ENCODE measurements at places on chromosomes 12 and 14.

GRCh38 chr12:124399622-124400021 lies 104.7 kb downstream of the RFLNA start:
- no peak for DNase-seq

- DNase-seq, result no peak
Observed at GRCh38 chr12:63668028-63668799, at the start of gene DPY19L2. DPY19L2 (minus strand) TSS chr12:63668493; CDS start chr12:63668393, 100 bp downstream.

- DNase-seq, result no peak
Observed at GRCh38 chr14:64369201-64369600, 19.0 kb upstream of the MTHFD1 start.

DNA sequence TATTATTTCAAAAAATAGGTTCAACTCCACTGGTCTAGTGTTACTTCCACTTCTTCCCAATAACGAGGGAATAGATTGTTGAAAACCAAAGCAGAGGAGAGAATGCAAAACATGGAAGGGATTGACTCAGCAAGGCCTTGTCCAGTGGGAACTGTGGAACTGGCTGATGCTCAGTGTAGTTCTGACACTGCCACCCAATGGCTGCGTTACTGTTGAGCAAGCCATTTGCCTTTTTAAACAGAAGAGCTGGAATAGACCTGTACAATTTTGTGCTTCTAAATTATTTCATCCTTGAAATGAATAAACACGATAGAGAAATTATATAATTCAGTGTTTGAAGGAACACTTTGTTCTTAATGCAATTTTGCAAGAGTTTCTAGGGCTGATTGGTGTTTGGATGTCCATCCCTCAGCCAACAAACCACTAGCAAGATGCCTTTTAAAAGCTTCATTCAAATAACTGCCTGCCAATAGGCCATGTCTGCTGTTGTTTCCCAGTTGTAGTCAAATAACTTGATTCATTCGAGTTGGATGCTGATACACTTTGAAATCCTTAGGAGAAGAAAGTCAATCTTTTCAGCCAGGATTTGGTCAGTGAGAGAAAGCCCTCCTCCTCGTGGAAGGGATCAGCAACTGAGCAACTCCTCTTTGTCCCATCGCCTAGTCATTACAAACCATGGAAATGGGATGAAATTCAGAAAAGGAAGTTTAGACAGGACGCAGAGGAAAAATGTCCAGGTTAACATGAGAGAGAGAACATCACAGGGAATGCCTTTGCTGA lies 7.3 kb upstream of the MGP start:
- no peak for DNase-seq

DNA sequence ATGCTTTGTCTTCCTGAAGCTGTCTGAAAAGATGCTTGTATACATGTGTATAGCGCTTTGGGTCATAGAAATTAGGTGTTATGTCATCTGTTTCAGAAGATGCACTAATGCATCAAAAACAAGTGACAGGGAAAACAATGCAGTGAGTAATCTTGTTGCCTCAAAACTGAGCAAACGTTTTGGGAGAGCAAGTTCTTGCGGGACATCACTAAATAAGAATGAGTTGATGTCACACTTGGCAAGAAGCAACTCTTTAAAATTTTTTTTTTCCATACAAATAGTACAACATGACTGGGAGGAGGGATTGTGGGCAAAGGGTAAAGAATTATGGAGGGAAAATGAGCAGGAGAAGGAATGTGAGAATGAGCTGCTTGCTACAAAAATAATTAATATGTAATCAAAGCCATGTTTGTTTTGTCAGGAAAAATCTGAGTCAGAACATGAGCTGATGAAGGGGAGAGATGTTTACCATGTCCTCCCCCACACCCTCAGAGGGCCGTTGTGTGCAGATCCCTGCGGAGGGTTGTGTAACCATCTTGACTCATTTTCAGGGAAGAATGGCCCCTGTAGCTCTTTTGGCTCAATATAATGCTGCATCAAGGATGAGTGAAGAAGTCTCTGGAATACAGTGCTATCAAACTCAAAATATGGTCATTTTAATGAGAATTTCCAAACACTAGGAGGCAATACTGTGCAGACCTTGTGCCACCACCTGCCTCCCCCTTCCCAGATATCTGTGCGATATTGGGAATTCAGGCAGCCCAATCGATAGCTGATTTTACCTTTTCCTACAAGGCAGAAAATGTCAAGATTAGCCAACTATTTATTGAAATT lies 41.4 kb downstream of the BORCS5 start:
- DNase-seq, result no peak

GRCh38 chr14:91153360-91153759 lies 39.5 kb downstream of the DGLUCY start:
- DNase-seq, result no peak

DNA sequence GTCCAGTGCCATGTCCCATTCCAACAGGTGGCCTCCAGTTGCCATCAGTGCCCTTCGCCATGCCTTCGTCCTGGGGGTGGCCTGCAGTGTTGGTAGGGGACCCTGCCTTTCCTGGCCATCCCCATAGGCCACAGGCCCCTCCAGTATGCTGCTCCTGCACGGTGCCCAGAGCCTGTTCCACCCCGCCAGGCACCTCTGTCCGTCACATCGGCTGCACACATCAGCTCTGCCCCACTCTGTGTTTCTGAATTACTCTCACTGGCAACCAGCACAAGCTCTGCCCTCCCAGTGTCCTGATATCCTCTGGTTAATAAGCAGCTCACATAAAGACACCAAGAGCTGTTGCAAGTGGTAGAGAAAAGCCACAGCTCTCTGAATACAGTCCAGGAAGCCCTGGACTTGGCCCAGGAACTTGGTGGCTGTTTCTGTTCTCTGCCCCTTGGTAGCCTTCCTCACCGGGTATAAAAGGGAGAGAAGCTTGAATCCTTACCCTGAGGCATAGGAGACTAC lies 31.3 kb upstream of the ATP2A2 start:
- no peak for DNase-seq

DNA sequence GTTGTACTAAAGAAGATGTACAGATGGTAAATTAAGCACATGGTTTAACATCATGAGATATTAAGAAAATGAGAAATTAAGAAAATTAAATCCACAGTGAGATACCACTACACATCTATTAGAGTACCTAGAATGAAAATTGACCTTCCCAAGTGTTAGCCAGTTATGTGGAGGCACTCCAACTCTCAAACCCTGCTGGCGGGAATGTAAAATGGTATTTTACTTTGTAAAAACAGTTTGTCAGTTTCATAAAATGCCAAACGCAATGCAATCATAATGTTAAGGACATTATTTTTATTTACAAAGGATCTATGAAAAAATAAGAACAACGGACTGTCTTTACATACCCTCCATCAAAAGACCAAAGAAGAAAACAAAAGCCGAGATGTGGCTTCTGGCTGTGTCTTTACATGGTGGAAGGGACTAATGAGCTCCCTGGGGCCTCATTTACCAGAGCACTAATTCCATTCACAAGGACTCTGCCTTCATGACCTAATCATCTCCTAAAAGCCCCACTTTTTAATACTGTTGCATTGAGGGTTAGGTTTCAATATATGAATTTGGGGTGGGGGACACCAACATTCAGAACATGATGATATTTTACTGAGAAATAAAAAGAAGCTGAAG lies 1178.7 kb downstream of the AACS start:
- DNase-seq, result no peak

DNA sequence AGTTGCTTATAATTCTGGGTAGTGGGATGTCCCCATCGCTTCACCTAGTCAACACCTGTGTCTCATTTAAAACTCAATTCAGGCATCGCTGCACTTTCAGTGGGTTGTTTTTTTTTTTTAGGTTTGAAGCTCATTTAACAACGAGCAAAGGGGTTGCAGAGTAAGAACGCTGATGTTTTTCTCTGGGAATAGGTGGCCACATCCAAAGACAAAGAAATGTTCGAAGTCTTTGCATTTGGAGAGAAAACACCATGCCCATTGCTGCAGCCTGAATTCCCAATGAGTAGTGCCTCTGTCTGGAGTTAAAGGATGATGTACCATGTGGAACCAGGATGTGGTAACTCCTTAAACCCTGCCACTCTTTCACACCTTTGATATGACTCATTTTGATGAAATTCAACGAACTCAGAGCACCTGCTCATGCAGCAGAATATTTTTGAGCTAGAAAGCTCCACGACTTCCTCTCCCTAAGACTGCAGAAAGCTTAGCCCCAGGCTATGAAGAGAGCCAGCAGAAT lies 35.1 kb upstream of the BATF start:
- DNase-seq, result no peak

DNA sequence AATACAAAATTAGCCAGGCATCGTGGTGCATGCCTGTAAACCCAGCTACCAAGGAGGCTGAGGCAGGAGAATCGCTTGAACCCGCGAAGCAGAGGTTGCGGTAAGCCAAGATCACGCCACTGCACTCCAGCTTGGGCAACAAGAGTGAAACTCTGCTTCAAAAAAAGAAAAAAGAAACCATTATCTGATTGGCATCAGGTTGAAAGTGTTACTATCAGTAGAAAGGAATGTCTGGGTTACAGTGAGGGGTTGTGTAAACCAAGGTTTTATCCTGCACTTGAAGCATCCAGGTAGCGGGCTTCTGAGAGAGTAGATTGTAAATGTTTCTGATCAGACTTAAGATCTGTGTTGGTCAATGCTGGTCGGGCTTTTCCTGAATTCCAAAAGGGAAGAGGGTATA lies 14.1 kb upstream of the OXA1L start:
- no peak for DNase-seq

DNA sequence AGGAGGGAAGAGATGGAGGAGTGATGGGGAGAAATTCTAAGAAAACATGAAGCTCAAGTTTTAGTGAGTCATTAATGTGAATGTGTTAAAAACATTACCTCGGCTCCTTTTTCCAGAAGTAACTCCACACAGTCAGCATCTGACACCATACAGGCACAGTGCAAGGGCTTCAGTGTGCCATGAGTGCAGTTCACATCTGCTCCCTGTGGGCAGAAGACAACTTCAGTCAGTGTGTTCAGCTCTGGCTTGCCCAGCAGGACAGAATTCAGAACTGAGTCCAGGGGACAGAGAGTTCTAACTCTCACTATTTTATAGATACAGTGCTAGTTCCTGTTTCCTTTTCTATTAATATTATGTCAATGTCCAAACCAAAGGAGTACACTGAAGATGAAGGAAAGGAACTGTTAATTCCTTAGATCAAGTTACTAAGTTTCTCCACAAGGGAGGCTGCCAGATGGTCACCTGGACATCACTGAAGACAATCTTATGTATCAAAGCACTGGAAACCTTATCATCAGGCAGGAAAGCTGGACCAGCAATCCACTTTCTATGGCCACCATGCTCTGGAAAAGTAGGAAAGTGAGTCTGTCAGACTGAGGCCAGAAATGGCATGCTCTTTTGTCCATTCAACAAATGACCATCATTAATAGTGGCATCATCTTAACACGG lies 6.1 kb downstream of the ASB8 start:
- DNase-seq, result no peak

DNA sequence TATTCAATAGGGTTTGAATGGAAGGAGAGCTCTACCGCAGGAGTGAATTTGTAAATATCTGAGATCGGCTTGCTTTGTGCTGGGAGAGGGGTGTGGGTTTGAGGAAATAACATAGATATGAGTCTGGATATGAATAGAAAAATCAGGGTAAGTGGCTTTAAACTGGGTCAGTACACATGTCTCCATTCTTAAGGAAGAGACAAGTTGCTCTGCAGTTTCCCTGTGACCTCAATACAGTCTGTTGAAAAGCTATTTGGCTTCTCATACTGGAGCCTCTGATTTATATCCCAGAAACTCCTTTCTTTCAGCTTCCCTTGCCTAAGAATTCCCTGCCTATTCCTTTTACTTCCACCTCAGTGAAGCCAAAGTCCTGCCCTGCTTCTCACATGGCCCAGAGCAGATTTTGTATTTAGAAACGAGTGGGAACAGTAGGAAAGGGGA lies 153.5 kb upstream of the ATF7IP start:
- DNase-seq, result no peak

DNA sequence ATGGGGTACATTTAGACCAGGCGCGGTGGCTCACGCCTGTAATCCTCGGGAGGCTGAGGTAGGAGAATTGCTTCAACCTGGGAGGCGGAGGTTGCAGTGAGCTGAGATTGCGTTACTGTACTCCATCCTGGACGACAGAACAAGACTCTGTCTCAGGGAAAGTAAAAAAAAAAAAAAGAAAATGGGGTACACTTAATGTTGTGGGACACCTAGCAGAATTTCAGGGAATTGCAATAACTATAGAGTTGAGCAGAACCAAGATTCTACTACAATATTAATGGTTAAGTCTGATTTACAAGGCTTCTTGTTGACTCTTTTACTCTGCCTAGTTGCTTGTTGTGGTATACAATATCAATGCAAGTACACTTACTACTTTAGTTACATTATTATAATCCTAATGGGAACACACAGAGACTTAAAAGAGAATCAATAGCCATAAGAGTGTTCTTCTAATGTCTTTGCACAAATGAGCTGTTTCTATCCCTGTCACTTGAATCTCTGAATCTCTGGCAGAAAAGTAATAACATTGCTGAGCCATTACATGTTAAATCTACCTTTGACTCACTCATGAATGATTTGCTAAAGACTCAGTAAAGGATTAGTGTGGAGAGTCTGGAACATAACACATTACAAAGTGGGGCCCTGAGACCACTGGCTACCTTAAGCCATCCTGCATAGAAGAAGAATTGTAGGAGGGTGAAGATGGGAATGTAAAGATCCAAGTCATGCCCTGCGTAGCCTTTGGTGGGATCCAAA lies 22.7 kb downstream of the BEST3 start:
- DNase-seq, result no peak

GRCh38 chr12:13097491-13098011 lies 5.9 kb downstream of the GSG1 start:
- no peak for DNase-seq

DNA sequence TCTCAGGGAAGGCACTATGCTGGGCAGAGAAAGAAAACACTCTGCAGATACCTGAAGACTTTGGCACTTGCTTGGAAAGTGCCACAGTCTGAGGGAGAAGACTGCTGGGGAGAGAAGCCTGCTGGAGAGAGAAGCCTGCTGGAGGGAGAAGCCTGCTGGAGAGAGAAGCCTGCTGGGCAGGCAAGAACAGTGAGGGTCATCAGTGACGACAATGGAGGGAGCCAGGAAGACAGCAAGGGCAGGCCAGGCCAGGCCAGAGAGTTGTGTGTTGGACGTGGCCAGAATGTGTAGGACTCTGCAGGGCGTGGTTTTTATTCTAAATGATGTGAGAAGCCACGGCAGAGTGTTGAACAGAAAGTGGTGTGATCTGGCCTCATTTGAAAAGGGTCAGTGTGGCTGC lies 185.3 kb upstream of the ABCD2 start:
- DNase-seq, result no peak

- no peak for DNase-seq
Observed at GRCh38 chr14:94001016-94001415, 3.9 kb downstream of the CCDC197 start.

DNA sequence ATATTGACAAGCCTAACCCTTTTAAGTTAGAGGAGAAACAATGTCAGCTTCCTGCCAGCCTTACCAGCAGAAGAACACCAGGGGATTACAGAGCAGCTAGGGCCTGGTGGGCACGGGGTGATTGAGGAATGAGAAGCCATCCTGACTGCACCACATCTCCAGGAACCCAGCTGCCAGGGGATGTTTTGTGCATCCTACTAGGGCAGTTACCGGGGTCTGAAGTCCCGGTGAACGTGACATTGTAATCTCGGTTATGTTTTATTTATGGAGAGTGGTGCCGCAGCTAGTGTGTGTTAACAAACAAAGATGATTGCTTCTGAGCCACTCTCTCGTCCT lies 115.9 kb downstream of the BCL11B start:
- no peak for DNase-seq

Data from stimulated activated CD8-positive, alpha-beta memory T cell treated with anti-CD3 and anti-CD28 coated beads, Interleukin-4, amount 100 ng/mL, for 1 hour (primary cell).